ENCODE measurements at places on chromosomes 5 and 9.

DNA sequence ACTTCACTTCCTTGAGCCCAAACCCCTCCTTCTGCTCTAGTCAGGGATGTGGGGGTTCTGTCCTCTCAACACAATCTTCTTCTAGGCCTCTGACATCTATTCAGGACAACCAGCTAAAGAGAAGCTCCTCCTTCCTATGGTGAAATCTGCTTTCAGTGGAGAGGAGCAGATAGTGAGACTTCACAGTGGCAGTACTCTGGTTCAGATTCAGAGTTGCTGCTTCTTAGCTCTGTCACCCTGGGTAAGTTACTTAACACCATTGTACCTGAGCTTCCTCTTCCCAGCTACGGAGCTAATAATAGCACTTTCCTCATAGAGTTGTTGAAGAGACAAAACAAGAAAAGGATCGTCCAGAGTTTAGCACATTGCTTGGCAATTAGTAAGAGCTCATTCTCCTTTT is 77.3 kb upstream of the LARP1 start:
- DNase-seq = no peak

GRCh38 chr5:123937230-123937629 is 425.3 kb downstream of the CSNK1G3 start:
- peak; percentile 79 for DNase-seq

GRCh38 chr9:31601666-31602065 is 782.8 kb upstream of the ACO1 start:
- DNase-seq = no peak

DNA sequence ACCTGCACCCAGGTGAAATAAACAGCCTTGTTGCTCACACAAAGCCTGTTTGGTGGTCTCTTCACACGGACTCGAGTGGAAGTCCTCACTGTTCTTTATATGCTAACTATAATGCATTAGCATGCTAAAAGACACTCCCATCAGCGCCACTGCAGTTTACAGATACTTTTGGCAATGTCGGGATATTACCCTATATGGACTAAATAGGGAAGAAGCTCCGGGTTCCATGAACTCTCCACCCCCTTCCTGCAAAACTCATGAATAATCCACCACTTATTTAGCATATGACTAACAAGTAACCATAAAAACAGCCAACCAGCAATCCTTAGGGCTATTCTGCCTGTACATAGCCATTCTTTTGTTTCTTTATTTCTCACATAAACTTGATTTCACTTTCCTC is 426.2 kb upstream of the PTPRD start:
- DNase-seq = no peak

DNA sequence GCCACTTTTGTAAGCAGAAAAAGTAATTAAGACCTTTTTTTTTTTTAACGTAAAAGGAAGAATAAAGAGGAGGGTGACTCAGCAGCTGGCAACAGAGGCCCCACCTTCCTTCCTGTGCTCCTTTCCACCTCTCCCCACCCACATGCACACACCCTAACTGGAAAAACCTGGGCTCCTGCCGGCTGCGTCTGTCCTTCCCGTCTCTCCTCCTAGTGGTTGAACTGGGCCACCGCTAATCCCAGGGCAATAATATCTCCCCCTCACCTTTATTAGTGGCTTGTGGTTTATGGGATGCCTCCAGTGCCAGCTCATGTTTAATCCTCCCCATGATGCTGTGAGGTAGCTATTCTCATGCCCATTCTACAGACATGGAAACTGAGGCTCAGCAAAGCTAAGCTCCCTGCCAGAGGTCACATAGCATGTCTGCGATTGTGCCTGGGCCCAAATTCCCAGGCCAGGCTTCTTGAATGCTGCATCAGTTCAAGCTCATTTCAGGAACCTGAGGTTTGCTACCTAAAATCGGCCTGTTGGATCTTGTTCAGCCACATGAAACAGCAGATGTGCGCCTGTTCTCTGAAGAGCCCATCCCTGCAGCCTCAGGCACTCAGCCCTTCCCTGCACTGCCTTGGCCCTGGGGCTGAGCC is 60.9 kb upstream of the IL17B start:
- peak; percentile 85 for DNase-seq

- DNase-seq = no peak
Observed at GRCh38 chr5:98585661-98586310, 187.7 kb upstream of the RGMB start.

GRCh38 chr5:178602752-178603151 is 12.6 kb upstream of the COL23A1 start:
- DNase-seq = no peak

- peak; percentile 60 for DNase-seq
Observed at GRCh38 chr9:123261006-123261677, 7.2 kb downstream of the STRBP start.

DNA sequence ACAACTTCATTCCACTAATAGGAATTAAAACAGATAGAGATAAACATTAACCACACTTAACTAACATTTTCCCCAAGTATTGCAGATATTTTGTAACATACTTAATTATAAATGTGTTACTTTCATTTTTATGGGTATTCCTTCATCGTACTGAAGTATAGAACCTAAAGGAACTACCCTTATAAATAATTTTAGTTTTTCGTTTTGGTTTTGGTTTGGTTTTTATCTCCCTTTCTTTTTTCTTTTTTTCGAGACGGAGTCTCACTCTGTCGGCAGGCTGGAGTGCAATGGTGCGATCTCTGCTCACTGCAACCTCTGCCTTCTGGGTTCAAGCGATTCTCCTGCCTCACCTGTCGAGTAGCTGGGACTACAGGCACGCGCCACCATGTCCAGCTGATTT is 60.1 kb upstream of the LMNB1 start:
- DNase-seq = no peak

DNA sequence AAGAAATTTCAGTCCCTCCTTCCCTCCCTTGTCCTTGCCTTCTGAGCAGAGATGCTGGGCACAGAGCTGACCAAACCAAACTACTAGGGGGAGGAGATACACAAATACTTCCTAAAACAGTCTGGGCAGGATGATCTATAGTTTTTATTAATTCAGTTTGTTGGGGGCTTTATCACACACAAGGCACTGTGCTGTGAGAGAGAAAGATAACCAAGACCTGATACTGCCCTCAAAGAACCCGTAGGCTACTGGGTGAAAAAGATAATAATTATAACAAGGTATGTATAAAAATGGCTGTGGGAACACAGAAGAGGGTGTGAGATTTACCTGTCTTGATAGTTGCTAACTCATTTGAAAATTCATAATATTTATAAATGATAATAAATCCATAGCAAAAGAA is 354.7 kb downstream of the NDUFS4 start:
- no peak for DNase-seq

GRCh38 chr5:14250748-14251701 is 107.9 kb downstream of the TRIO start:
- peak; percentile 5 for DNase-seq

DNA sequence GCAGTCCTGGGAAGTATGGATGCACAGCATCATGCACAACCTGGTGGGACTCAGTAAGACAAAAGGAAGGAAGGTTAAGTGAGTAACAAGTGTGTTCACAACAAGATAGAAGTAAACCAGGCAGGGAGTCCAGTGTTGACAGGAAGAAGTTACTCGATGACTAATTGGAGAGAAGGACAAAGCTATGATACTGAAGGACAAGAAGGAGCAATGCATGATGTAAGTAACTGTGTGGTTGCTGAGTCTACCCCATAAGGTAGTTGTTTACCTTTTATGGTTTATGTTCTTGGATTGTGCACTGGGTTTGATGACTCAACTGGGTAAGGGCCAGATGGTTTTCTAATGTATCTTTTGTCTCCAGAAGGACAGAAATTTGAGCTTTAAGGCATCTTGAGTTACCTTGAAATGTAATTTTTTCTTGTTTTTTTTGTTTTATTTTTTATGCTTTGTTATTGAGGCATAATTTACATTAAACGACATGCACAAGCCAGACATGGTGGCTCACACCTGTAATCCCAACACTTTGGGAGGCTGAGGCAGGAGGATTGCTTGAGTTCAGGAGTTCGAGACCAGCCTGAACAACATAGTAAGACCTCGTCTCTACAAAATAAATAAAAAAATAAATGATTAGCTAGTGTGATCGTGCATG is 89.2 kb upstream of the CAST start:
- DNase-seq = no peak
